ENCODE measurements at places on chromosomes 13 and 19.
A peak's percentile ranks its signal among the peaks of the same experiment; 100 is the strongest.

DNA sequence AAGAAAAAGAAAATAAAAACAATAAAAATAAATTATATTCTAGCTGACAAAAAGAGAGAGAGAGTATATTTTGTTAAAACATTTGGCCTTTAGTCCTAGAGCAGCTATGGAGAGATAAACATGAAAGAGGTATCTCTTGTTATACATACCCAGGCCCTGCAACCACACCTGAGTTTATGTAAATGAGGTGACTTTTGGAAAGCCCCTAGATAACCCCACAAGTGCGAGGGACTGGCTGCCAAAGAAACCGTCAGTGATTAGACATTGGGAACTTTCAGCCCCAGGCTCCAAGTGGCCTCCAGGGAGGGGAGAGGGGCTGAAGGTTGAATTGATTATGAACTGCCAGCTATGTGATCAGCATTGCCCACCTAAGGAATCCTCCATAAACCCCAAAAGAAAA lies 2.1 kb upstream of the NLRP7 start:
- DNase-seq, result no peak

- no peak for DNase-seq
Measured at GRCh38 chr13:33953781-33954180, 135.8 kb downstream of the RFC3 start.

- DNase-seq, result no peak
Measured at GRCh38 chr13:62033934-62034333, 618.3 kb upstream of the PCDH20 start.

GRCh38 chr13:113421673-113422270 lies 31.5 kb downstream of the ADPRHL1 start:
- DNase-seq, result peak; percentile 14

- DNase-seq, result no peak
Measured at GRCh38 chr19:43956827-43957226, 5.8 kb downstream of the ZNF221 start.

DNA sequence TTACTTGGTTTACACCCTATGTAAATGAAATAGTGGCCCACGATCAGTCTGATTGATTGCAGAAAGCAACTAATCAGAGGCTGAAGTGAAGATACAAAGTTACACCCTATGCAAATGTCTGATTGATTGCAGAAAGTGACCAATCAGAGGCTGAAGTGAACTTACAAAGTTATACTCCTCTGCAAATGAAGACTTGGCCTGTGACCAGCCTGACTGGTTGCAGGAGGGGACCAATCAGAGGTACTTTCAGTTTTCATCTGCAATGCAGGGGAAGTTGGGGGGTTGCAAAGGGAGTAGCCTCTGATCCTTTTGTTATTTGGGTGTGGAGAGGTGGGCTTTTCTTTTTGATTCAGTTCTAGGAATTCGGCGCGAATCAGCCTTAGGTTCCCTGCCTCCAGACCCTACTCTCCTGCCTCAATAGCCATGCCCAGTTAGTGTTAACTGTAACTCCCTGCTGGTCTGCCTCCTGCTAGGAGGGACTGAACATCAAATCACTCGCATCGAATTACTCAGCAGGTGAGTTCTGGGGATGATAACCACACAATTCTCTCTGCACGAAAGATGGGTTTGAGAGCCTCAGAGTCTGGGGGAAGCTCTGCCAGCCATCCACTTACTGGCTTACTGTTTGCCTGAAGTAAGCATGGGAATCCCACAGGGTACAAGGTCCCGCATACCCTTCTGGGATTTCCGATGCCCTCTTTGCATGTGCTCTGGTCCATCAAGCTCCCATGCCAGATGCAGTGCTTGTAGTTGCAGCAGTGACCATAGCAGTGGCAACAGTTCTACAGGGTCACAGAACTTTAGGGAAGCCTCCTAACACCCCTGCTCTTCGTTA lies 7.5 kb downstream of the ARL11 start:
- DNase-seq, result peak; percentile 46

DNA sequence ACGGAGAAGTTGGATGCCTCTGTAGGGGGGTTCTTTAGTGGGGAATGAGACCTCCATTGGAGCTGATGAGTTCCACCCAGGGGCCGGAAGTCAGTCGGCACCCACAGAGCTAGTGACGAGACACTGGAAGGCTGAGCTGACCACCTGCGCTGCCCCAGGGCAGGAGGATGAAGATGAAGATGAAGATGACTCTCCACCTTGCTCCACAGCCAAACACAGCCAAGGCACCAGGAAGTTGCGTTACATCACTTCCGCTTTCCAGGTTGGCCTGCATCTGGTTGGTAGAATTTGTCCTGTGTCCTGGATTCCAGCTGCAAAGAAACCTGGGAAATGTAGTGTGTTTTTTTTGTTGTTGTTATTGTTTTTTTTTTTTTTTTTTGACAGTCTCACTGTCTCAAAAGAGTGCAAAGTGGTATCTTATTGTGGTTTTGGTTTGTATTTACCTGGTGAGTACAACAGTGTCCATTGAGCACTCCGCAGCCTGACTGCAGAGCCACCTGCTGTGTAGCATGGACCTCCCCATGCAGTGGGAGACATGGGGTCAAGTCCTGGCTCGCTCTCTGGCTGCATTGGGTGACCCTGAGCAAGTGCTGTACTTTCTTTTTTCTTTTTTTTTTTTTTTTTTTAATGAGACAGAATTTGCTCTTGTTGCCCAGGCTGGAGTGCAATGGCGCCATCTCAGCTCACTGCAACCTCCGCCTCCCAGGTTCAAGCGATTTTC lies 1.9 kb downstream of the TBC1D17 start:
- no peak for DNase-seq

GRCh38 chr13:66859934-66860877 lies 369.9 kb downstream of the PCDH9 start:
- no peak for DNase-seq

- DNase-seq, result no peak
Measured at GRCh38 chr13:106088085-106088484, 447.4 kb downstream of the EFNB2 start.

- DNase-seq, result no peak
Measured at GRCh38 chr19:30320466-30320865, 51.7 kb upstream of the ZNF536 start.

- no peak for DNase-seq
Measured at GRCh38 chr13:28356561-28357021, 138.3 kb downstream of the FLT1 start.

DNA sequence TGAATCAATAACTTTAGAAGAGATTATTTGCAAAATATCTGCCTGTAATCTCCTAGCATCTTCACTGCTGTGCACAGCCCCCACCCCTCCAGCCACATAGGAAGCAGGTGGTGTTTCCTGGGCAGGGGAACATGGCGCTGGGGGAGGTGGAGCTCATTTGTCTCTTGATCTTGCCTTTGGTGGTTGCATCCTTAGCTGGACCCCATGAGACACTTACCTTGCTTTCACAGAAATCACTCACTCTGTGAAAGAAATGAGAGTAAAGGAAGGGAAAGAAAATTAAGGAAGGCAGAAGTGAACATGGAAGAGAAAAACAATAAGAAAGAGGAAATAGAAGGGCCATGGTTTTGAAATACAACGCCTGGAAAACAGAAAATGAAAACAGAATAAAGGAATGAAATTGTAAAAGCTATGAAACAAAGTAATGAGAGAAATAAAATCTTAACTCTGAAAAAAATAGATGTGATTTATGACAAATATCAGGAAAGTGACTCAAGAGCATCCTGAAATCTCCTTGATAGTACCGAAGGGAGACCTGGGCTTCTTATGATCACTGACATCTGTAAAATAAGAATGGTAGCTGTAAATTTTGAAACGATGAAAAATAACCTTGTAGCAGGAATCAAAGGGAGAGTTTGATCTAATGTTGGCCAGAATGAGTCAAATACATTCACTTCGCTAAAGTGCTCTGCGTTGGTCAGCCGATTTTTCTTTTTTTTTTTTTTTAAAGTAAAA lies 17.2 kb upstream of the RNASEH2B start:
- no peak for DNase-seq

DNA sequence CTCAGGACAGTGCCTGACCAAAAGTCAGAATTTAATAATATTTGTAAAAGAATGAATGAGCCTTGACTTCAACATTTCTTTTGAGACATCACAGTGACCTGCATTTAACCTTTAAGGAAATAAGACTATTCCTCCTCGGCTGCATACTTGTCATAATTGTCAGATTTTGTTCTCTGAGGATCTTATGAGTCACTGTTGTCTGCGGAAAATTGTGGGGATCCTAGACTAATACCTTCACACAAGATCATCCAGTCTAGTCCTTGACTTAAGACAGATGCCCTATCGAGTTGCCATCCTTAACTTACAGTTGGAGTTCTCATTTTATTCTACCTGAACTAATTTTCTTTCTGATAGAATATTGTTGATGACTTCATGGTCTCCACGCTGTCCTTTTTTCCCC lies 198.4 kb downstream of the DLEU7 start:
- no peak for DNase-seq

- no peak for DNase-seq
Measured at GRCh38 chr13:44266772-44267171, 106.9 kb upstream of the SERP2 start.

GRCh38 chr19:29819986-29820385 lies 8.2 kb downstream of the CCNE1 start:
- no peak for DNase-seq

GRCh38 chr19:11293433-11294389 lies 2.2 kb upstream of the TSPAN16 start:
- DNase-seq, result peak; percentile 85

DNA sequence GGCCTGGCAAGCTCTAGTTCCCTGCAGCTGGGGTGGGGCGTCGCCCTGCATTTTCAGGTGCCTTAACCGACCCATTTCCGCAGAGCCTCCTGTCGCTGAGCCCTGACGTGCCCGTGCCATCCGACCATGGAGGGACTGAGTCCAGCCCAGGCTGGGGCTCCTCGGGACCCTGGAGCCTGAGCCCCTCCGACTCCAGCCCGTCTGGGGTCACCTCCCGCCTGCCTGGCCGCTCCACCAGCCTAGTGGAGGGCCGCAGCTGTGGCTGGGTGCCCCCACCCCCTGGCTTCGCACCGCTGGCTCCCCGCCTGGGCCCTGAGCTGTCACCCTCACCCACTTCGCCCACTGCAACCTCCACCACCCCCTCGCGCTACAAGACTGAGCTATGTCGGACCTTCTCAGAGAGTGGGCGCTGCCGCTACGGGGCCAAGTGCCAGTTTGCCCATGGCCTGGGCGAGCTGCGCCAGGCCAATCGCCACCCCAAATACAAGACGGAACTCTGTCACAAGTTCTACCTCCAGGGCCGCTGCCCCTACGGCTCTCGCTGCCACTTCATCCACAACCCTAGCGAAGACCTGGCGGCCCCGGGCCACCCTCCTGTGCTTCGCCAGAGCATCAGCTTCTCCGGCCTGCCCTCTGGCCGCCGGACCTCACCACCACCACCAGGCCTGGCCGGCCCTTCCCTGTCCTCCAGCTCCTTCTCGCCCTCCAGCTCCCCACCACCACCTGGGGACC lies 1.2 kb downstream of the ZFP36 start:
- no peak for DNase-seq

- no peak for DNase-seq
Measured at GRCh38 chr19:3404324-3405260, 38.2 kb downstream of the NFIC start.

DNA sequence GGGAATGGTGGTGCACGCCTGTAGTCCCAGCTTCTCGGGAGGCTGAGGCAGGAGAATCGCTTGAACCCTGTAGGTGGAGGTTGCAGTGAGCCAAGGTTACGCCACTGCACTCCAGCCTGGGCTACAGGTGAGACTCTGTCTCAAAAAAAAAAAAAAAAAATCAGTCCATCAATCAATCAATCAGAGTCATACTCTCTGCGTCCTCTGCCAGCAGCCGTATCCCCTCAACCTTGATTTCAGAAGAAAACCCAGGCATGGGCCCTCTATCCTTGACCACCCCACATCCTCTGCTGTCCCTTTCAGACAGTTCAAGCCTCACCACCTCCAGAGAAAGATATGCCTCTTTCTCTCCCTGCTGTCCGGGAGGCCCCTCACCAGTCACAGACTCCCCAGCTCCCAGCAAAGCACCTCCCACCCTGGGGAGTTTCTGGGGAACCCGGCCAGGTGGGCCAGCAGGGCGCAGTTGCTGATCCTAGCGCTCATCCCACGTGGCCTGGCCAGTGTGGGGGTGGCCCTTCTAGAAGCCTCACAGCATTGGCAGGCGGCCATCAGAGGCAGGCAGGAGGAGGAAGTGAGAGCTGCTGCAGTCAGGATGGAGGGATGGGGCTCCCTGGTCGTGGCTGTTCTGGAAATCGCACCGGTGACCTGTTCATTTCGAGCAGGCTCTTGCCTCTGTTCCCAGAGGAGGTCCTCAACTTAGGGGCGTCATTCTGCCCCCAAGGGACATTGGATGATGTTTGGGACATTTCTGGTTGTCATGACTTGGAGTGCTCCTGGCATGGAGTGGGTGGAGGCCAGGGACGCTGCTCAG lies 10.2 kb upstream of the JSRP1 start:
- DNase-seq, result no peak

DNA sequence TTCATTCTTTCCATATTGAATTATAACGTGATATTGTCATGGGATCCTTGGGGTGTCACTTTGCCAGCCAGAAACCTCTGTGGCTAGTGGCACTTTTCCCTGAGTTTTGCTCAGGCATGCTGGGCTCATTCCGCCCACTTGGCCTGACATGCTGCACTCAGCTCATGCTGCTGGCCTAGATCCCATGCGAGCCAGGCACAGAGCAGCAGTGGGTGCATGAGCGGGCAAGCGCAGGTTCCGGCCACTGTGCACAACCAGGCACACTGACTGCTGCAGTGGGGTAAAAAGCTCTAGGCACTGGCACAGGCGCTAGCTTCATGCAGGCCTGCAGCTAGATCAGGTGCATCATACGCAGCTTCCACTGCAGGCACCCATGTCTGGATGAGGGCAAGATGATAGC lies 221.2 kb downstream of the MAB21L1 start:
- DNase-seq, result no peak

DNA sequence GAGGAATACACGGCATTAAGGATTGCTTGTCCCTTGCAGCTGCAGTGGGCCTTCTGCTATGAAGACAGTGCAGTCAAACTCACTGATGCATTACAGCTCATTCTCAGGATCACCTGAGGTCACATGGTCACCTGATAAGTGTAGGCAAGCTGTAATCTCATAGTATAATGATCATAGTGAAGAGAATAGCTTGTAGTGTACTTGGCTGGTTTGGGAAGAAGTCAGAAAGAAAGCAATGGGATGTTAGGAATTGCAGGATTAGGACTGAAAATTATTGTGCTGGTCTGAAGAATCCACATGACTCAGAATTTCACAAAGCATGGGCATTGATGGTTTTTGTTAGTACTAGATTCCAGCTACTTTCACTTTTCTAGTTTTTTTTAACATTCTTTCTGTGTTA lies 76.7 kb downstream of the MBNL2 start:
- DNase-seq, result no peak

GRCh38 chr19:37334179-37335071 lies 36.5 kb upstream of the ZNF527 start:
- DNase-seq, result peak; percentile 95

- no peak for DNase-seq
Measured at GRCh38 chr19:604355-604754, 14.7 kb downstream of the HCN2 start.

GRCh38 chr19:21023901-21024300 lies 3.4 kb downstream of the ZNF430 start:
- DNase-seq, result no peak

- no peak for DNase-seq
Measured at GRCh38 chr13:22599156-22599555, 581.6 kb upstream of the SGCG start.
